Activated CD4-positive, alpha-beta T cell treated with anti-CD3 and anti-CD28 coated beads for 48 hours (primary cell): ENCODE measurements at places on chromosomes 13 and 19.

DNA sequence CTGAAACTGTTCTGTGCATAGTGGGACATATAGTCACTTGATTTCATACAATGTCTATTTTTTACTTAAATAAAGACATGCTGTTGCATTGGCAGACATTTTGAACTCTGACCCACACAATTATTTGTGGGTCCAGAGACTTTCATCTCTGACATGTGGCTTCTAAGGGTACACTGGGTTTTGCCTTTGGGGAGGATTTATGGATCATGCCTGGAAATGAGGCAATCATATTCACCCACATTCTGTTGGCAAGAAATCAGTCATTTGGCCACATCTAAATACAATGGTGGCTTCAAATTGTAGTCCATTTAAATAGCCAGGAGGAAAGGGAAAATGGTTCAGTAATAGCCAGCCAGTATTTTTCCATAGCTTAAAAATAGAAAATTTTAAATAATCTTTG lies 238.3 kb upstream of the KLF12 start:
- DNase-seq: no peak

- DNase-seq: no peak
Observed at GRCh38 chr19:28397800-28398199, 815.2 kb downstream of the UQCRFS1 start.

DNA sequence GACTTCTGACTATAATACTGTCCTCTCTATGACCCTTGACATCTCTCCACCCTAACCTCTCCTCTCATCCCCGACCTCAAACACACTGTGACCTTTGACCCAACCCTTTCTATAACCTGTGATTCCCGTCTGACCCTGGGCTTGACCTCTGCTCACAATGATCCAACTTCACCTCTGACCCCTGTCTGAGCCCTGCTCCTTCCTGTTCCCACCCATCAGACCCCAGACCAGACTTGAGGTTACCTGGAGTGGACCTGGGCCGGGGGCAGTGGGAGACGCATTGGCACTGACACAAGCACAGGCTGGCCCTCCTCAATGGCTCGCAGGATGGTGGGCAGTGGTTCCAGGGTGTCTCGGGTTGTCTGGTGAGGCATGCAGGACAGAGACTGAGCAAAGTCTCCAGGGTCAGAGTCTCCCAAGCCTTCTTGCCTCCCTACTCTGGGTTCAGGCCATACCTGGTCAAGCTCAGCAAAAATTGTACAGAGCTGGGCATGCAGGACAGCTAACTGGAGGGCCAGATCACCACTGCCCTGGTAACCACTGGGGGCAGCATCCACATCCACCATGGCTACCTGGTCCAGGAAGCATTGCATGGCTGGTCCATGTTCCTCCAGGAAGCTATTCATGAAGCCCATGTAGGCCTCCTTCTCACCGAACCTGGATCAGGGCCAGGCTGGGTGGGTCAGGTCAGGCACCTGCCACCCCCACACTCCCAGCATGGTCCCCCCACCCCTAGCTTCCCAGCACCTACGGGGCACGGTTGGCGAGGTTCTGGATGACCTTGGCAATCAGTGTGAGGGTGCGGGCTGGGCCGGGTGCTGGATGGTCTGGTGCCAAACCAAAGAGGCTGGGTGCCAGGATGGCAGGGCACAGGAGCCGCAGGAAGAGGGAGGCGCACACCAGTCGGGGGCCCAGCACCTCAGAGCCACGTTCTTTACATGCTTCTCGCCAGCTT lies 4.4 kb upstream of the WIZ start:
- no peak for DNase-seq

GRCh38 chr13:44307844-44308243 lies 65.8 kb upstream of the SERP2 start:
- no peak for DNase-seq

DNA sequence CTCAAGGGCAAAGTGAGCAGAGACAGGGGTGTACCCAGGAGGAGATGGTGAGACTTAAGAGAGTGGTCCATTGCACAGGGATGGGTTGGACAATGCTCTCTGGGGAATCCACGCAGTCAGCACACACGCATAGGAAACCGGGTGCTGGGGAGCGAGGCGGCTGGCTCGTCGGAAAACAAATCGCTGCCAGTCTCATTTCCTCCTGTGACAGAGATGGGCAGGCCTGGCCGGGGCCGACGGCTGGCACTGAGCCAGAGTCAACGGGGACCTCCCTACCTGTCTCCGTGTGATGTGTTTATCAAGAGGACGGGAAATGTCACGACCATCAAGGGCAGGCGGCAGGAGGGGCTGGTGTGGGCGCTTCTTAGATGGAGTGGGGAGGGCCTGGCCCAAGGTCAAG lies 27.3 kb downstream of the PTPRS start:
- no peak for DNase-seq
